Hematopoietic multipotent progenitor cell treated with erythropoietin and hydrocortisone succinate and interleukin-3 and kit ligand, for 6 days (in vitro differentiated cells): ENCODE measurements at places on chromosomes 3 and 15.
A peak's percentile ranks its signal among the peaks of the same experiment; 100 is the strongest.

DNA sequence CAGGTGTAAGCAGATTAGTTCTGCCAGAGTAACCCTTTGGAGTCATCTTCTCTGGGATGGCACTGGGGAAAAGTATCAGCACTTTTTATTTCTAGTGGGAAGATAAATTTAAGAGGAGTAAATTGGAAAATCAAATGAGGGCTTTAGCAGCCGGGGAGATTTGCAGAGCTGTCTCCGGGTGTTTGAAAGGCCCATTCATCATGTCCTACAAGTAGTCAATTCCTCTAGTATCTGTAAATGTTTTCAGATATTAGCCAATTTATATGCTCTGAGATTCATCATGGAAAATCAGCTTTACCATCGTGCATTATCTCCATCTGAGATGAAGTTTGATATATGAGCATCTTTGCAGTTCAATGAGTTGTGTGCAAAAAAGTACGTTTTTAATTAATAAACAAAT lies 93.6 kb downstream of the CDIN1 start:
- DNase-seq: no peak

DNA sequence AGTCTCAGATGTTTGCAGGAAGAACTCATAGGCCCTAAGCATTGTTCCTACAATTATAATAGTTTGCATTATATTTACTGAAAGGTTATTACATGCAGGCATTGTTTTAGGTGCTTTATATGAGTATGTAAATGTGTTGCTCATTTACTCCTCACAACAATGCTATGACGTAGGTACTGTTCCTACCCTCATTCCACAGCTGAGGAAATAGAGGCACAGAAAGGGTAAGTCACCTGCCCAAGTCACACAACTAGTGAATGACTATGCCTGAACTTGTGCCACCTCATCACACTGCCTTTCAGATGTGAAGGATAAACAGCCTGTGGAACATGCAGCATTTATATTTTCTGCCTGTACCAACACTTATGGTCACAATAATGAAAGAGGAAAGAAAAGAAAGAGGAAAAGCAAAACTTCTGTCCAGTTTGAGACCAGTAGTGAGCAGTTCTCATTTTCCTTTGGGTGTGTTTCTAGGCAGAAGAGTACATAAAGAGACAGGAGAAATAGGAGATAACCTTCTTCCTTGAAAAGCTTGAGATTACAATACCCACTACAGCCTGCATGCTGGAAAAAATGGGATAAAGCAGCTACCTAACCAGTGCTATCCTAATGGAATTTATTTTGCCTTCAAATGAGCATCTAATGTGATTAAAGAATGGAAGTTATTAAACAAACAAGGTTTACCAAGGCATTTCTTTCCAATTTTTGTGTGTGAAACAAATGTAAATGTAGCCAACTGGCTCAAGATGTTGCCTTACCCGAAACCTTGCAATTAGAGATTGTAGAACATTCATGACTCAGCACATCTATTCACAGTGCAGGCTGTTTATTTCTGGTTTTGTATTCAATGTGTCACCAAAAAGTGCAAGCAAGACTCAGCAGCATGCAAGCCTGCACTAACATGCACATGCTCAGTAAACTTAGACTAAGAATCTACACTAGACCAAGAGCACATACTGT lies 20.5 kb upstream of the ENTPD3 start:
- DNase-seq: peak; percentile 68

DNA sequence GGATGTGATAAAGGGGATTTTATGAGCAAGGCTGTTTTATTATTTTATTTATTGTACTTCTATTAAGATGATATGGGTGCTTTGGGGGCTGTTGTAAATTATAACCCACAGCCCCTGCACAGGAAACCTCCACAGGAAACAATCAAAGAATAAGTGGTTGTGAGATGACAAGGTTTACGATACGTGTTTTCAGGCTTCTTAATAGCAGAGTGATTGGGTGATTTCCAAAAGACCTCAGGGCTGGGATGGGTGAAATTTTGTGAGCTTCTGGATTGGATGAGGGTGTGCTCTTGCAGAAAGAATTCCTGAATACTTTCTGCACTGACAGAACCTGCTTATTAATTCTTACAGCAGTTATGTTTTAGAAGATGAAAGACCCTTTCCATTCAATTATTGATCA lies 21.4 kb downstream of the CHL1 start:
- no peak for DNase-seq

DNA sequence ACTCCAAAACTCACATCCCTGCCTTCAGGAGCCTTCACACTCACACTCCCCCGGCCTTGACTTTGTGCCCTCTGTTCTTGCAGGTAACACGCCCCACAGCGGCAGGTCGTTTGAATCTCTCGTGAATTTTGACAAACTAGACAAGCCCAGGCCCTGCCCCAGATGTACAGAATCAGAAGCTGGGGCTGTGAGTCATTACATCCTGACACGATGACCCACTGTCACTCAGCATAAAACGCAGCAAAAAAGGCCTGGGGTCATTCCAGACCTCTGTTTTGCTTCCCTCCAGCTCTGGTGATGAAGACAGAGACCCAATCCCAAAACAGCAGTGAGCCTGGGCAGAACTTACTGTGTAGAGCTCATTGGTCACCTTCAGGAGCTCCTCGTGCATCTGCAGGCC lies 116.4 kb upstream of the RAD18 start:
- DNase-seq: no peak

GRCh38 chr15:100053474-100054121 lies 288.2 kb downstream of the ADAMTS17 start:
- DNase-seq: no peak

GRCh38 chr15:78933823-78934654 lies 10.8 kb downstream of the CTSH start:
- no peak for DNase-seq

GRCh38 chr15:37204692-37205091 lies 104.3 kb upstream of the MEIS2 start:
- peak; percentile 2 for DNase-seq

DNA sequence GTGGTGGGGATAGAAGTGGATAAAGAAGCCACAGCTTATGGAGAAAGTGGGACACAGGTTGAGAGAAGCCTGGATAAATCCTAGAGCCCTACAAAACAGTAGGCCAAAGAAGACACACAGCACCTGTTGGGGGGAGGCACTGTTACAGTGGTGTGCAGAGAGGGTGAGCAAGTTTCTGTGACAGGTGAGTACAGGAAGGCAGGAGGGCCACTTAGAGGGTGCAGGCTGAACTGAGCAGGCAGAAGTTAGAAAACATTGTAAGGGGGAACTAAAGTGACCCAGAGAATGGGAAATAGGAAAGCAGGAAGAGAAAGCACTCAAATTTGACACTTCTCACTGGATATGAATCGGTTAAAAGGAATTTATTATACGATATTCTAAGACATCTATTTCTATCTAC lies 146.1 kb upstream of the TMCO5A start:
- no peak for DNase-seq

- DNase-seq: no peak
These were observed 8.0 kb upstream of the PXK start for GRCh38 chr3:58324391-58325390.

GRCh38 chr3:101061312-101061711 lies 68.1 kb upstream of the ABI3BP start:
- DNase-seq: no peak

- DNase-seq: no peak
These were observed 128.3 kb downstream of the SV2B start for GRCh38 chr15:91228383-91228782.

GRCh38 chr3:54599716-54600115 lies 328.1 kb downstream of the LRTM1 start:
- no peak for DNase-seq

DNA sequence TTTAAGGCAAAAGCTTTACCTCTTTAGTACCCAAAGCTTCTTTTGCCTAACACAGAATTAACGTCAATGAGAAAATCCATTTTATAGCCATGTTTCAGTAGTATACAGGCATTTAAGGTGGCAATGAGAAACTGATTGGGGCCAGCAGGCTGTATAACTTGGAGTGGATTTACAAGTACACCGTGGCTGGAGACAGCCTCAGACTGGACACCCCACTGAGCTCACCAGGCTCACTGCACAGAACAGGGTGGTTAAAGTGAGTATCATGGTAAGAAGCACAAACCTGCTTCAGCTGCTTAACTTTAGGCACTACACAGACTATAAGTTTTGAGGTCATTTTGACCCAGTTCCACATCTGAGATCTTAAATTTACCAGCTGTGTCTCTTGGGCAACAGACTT lies 8.9 kb downstream of the CPOX start:
- peak; percentile 37 for DNase-seq

- peak; percentile 12 for DNase-seq
These were observed 40.1 kb downstream of the ANAPC13 start for GRCh38 chr3:134445636-134446035.

DNA sequence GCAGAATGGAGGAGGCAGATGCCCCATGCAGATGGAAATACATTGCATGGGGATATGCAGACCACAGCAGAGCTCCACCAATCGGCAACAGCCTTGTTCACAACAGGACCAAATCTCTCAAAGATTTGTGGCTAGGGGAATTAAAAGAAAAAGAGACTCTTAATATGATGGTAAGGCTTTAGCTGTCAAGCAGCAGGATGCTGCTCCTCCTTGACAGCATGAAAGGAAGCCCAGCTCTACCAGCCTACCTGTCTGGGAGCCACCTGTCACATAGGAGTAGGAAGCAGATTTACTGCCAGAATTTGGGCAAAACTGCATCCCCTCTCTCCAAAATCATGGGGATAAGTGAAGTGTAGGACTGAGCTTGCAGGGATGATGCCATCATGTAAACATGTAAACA lies 769.6 kb upstream of the ARPP21 start:
- no peak for DNase-seq

DNA sequence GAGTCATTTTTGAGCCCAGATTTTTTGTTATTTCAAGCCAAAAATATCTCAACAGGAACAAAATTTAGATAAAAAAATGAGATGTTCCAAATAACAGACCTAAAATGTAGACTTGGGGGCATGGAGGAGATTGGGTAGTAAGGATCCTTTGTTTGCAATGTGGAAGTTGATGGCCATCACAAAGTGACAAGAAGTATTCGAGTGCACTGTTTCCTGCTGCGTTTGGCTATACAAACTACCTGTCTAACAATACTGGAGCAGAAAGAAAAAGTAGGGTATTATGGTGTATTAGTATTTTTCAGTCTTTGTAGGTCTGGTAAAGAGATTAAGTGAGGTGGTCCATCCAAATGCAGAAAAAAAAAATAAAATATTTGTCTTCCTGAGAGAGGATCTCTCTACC lies 284.2 kb downstream of the C3orf38 start:
- DNase-seq: no peak

GRCh38 chr3:50652709-50653108 lies 22.0 kb upstream of the DOCK3 start:
- DNase-seq: peak; percentile 73

DNA sequence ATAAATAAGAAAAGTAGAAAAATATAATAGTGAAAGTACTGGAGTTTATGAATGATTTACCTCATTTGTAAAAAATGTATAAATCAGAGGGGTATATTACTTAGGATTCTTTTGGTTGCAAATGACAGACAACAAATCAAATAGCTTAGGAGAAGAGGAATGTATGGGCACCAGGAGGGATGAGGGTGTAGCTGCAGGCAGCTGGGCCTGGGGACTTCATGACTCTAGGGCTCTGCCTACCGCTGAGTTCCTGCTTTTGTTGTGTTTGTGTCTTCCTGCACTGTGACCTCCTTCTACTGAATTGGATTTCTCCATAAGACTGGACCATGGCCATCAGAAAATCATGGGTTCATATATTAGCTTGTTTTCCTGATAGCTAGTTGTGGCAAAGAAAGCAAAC lies 27.9 kb upstream of the PDE8A start:
- no peak for DNase-seq

GRCh38 chr3:138781012-138781470 lies 53.7 kb downstream of the PIK3CB start:
- DNase-seq: peak; percentile 74

GRCh38 chr3:178343433-178344038 lies 192.7 kb upstream of the KCNMB2 start:
- DNase-seq: no peak

DNA sequence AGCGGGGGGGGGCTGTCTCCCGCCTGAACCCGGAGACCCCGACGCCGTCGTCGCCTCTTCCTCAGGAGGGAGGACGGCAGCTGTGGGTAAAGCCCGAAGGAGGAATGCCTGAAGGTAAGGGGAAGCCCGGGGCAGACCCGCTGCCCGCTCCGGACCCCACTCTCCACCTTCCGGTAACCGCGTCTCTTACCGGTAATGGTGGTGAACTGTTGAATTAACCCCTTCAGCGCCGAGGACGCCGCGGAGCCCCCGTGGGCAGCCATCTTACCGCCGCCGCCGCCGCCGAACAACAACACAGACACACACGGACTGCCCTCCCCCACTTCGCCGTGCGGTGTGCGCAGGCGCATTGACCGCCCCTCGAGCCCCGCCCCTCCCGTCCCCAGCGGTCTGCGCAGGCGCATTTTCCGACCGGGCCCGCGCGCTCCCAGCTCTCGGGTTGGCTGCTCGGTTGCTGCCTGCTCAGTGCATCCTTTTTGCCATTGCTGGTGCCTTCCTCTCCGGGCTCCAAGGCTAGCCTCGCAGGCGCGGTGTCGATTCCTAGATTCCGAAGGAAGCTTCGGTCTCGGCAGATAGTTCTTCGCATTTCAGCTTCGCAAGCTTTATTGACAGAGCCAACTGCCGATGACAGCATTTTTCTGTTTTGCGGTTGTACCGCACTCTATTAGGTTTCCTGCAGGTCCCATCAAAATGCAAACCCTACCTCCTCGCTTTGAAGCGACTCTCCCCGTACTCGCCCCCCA lies at the start of gene UBXN7:
TSS of gene UBXN7 (minus strand) at position 291 of the 743 bp plus-strand sequence. CDS start at position 263, 28 bp downstream.
- DNase-seq: peak; percentile 97

GRCh38 chr3:112751564-112752512 lies 94.8 kb downstream of the CD200R1L start:
- DNase-seq: no peak

GRCh38 chr15:81239190-81239589 lies 42.5 kb downstream of the IL16 start:
- DNase-seq: no peak

DNA sequence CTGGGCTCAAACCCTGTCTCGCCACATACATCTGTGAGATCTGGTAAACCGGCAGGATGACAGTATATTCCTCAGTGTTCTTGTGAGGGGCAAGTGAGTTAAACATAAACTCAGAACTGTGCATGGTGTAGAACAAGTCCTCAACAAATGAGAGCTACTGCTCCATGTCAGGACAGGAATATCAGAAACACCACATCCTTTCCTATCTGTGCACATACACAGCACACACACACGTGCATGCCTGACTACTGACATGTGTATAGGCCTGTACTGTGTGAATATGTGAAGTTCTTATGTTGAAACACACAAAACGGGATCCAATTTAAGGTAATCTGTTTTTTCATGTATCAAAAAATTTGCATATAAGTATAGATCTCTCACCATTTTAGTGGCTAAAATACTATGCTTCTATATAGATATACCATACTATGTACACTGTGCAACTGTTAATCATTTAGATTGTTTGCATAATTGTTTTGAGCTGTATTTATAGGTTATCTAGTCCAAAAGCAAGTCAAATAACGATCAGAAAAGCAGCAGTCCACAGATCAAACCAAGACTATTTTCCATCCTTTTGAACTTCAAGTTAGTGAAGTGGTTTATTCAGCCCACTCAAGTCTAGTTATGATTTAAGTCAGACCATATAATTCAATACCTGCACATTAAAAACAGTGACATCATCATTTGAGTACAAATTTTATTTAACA lies 44.8 kb downstream of the CCR4 start:
- DNase-seq: no peak
